AG08395 (cell line): ENCODE measurements at places on chromosomes 1 and 21.
A peak's percentile ranks its signal among the peaks of the same experiment; 100 is the strongest.

GRCh38 chr1:245418077-245418476 lies 263.3 kb downstream of the KIF26B start:
- no peak for DNase-seq

GRCh38 chr1:12553963-12554362 lies 64.0 kb downstream of the DHRS3 start:
- DNase-seq: no peak

- DNase-seq: no peak
Measured at GRCh38 chr1:61285371-61285885, 203.1 kb downstream of the NFIA start.

- no peak for DNase-seq
Measured at GRCh38 chr1:44016890-44017400, 14.3 kb downstream of the SLC6A9 start.

GRCh38 chr1:223076362-223076761 lies 66.7 kb downstream of the TLR5 start:
- no peak for DNase-seq

GRCh38 chr1:205445646-205445935 lies 10.3 kb downstream of the BLACAT1 start:
- DNase-seq: no peak

GRCh38 chr1:6470132-6471085 lies 4.4 kb upstream of the TNFRSF25 start:
- no peak for DNase-seq

DNA sequence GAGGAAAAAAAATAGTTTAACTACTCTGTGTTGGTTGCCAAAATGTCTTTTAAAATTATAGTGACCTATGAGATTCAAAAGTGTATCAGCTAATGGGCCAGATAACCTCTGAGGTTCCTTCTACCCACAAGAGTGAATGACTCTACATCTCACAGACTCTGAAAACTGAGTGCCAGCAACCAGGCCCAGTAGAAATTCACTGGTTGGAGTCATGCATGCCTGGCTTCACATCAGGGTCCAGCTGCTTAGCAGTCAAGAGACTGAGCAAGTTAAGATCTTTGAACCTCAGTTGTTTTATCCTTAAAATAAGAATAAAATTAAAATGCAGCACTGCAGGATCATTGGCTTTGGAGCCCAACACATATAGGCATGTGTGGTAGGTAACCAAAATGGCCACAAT lies 342.6 kb upstream of the NFIA start:
- DNase-seq: no peak

DNA sequence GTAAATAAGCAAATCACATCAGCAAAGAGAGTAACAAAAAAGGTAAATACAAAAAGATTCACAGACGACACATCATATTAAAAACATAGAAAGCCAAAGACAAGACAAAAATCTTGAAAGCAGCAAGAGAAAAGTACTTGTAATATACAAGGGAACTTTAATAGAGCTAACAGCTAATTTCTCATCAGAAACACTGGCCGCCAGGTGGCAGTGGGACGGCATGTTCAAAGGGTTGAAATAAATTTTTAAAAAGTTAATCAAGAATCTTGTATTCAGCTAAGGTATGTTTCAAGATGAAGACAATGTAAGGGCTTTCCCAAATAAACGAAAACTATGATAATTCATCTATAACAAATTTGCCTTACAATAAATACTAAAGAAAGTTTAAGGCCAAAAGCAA lies 358.1 kb downstream of the LRRIQ3 start:
- DNase-seq: peak; percentile 9

DNA sequence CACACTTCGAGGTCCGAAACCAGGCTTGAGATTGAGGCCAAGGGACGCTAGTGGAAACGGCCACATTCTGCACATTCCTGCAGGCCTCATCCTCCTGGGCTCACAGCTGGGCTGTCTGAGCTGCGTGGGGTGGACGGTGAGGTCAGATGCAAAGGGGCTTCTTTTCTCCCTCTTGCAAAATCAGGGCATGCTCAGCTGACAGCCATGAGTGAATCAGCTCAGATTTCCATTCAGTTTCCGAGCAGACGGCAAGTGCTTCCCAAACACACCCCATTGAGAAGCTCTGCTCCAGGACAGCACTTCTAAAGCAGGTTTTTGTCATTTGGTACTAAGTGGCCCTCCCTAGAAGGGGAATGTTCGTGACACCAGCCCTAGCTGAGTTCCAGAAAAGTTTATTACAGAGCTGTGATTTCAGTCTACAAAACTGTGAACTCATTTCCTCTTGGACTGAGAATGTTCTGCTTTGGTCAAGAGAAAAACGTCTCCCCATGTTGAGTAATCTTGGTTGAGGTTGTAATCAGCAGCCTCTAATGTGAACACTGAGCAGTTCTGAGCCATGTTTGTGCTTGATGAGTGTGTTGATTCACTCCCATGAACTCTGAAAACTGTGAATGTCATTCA lies 10.0 kb downstream of the PDPN start:
- peak; percentile 83 for DNase-seq

GRCh38 chr1:109498161-109498801 lies 4.4 kb downstream of the CYB561D1 start:
- peak; percentile 56 for DNase-seq

DNA sequence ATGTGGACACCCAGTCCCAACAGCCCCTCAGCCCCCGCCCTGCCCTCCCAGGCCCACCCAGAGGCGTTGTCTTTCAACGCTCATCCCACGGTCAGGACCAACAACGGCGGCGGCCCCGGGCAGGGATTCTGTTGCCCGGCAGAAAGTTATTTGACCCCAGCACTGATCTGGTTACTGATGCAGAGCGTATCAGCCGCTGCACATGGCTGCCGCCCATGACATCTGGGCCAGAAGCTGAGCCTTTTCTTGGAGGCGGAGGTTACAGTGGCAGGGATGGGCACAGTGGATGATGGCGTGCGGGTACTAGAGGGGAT lies 127.1 kb upstream of the ARHGEF16 start:
- DNase-seq: no peak

- DNase-seq: no peak
Measured at GRCh38 chr1:159880430-159880829, 18.0 kb upstream of the VSIG8 start.

- no peak for DNase-seq
Measured at GRCh38 chr1:5968161-5968736, 24.0 kb downstream of the NPHP4 start.

GRCh38 chr1:232566093-232566492 lies 63.8 kb downstream of the SIPA1L2 start:
- no peak for DNase-seq

DNA sequence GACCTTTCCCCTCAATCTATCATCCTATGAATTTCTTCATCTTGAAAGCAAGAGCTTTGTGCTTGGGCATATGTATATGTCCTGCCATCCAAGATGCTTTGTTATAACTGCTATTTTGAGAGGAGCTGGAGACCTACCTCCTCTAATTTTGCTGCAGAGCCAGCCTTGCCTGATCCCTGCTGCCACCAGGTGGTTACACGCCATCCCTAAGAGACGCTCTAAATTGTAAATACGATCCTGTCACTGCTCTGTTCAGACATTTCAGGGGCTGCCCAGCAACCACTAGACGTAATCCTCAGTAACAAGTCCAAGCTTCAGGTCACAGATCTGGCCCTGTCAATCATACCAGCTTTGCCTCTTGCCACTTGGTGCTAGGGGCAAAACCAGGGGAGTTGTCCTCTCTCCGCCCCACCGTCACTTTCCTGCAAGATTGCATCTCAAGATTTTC lies 32.9 kb downstream of the GPA33 start:
- peak; percentile 16 for DNase-seq

- DNase-seq: peak; percentile 80
Measured at GRCh38 chr1:5975133-5975880, 16.9 kb downstream of the NPHP4 start.

DNA sequence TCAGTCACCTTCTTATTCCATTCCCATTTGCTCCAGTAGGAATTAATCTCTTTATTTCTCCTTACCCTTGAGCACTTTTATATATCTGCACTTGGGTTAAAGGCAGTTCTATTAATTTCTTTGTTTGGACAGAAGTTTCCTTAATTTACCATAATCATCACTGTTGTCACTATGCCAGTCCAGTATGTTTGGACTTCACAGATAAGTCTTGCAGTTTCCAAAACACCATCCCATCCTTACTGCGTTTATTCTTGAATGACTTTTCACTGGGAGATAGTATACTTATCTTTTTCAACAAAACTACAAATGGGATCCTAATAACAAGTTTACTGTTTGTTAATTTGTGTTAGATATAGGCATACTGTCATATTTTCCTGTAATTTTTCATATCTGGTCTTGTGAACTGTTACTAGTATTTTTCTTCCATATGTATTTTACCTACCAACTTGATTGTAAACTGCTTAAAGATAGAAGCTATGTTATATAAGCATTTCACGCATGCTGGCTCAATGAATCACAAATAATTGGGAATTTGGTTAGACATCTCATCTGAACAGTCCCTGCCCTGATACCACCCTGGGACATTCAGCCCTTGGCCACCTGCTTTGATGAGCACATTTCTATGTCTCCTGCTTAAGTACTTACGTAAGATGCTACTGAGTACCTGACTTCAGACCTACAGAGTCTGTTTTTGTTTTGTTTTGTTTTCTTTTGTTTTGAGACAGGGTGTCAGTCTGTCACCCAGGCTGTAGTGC lies 78.2 kb downstream of the OLFML2B start:
- no peak for DNase-seq

GRCh38 chr1:214361636-214362035 lies 80.7 kb downstream of the SMYD2 start:
- no peak for DNase-seq

DNA sequence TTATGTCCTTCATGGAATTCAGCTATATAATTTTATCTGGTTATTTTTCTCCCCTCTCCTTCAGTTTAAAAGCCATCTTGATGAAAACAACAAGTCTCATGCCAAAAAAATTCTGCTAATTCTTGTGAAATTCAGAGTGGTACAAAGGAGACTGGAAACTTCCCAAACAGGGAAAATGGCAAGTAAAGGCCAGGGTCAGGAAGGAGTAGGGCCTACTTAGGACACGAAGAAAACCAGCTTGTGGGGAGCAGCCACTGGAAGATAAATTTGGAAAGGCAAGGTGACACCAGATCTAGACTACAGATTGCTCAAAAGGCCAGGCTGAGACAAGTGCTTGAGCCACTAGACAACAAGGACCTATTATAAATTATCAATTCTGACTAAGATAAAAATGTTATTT lies 6.4 kb downstream of the TSTD1 start:
- DNase-seq: no peak

DNA sequence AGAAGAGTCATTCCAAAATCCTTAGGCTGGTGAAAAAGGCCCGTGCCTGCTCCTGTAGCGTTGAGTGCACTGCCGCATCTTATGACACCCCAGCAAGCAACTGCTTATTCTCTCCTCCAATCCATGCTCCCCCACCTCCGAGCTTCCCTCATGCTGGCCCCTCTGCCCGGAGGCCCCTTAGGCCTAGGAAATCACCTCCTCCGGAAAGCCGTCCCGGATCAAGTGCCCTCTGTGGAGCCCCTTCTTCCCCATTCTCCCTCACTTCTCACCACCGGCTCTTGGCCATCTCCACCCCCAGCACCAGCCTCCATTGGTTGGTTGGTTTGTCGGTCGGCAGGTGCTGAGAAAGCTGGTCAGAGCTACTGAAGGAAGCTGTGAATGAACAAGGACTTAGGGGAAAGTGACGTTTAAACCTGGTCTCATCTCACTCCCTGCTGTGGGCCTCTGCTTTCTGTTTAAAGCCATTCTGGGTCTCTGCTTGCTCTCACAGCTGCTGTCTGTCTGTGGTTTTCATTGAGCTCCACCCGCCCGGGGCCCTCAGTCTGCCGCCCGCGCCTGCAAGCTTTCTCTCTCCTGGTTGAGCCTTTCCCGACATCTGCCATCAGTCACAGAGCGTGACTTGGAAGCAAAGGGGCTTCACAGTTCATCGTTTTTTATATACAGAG lies 122.2 kb downstream of the KCNN3 start:
- peak; percentile 12 for DNase-seq

DNA sequence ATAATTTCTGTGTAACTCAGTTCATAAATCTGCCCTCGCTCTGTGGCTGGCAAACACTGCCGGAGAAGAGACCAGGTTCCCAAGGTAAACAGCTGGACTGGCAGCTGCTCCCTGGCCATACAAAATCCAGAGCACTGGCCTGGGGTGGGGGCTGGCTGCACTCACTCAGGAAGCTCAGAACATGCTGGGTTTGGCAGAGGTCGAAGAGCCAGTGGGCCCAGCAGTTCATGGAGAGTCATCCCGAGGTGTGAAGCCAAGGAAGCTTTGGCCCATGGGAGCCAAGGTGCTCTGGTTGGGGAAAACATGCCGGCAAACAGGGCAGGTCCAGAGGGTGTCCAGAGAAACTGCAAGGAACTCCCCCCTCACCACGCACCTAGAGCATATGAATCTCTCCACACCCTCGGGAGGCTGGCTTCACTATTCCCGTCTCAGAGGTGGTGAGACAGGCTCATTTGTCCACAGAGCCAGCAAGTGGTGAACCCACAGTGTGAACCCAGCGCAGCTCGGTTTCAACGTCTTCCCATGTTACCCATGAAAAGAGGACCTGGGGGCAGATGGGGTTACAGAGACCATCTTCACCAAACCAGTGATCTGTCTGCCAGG lies 102.4 kb downstream of the DMRTB1 start:
- DNase-seq: no peak

DNA sequence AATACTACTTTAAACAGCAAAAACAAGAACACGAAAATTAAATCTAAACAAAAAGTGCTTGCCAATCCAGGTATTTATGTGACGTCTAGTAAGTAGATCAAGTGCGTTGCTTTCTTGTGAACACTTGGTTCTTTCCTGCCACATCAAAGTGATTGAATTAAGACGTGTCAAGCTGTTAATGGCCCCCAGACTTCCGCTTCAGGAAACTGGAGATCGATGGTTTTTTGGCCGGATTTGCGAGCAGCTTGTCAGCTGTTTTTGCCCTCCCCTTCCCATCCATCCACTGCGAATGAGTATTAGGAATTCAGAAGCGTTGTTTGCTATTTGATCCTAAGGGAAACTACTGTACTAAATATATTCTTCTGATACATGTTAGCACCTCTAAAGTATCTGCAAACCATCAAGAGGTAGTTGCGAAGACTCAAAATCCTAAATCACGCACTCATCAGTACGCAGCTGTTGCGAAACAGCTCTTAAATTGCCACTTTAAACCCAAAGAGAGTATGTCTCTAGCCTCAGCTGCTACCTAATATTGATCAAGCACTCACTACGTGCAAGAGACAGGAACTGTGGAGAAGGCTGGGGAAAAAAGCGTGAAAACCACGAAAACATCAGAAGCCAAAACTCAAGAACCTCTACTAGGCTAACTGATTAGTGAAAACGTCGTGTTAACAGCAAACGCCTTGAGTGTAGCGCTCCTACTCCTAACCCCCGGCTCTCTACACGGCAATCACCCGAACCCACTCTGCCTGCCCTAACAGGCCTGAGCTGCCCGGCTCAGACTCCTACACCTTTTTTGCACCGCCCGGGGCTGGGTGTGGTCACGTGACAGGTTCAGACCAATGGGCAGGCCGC lies 473 bp upstream of the BRDT start:
- DNase-seq: no peak

- peak; percentile 44 for DNase-seq
Measured at GRCh38 chr1:27522432-27523336, 32.7 kb upstream of the WASF2 start.
